ENCODE measurements at places on chromosomes 2 and 18.

DNA sequence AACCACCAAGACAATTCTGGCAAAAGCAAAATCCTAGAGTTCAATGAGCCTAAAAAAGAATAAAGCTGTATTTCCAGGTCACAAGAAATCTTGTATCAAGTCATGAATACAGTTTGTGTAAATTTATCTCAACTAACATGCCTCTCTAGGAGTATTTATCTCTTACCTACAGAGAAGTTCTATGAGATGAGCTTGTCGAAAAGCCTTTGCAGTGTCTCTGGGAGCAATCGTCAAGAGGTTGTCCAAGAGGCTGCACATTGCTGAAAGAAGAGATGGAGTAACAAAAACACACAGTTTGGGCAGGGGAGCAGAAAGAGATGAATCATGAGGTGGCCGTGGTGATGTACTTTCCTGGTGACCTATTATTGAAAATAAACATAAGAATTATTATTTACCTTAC is 112.0 kb upstream of the CD226 start:
- DNase-seq, result no peak

DNA sequence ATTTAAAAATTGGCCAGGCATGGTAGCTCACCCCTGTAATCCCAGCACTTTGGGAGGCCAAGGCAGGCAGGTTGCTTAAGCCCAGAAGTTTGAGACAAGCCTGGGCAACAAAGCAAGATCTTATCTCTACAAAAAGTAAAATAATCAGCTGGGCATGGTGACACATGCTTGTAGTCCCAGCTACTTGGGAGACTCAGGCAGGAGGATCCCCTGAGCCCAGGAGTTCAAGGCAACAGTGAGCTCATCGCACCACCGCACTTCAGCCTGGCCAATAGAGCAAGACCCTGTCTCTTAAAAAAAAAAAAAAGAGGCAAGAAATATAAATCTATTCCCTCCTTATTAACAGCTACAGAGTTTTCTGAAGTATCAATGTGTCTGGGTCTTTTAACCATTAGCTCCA is 51.9 kb downstream of the ESCO1 start:
- no peak for DNase-seq

DNA sequence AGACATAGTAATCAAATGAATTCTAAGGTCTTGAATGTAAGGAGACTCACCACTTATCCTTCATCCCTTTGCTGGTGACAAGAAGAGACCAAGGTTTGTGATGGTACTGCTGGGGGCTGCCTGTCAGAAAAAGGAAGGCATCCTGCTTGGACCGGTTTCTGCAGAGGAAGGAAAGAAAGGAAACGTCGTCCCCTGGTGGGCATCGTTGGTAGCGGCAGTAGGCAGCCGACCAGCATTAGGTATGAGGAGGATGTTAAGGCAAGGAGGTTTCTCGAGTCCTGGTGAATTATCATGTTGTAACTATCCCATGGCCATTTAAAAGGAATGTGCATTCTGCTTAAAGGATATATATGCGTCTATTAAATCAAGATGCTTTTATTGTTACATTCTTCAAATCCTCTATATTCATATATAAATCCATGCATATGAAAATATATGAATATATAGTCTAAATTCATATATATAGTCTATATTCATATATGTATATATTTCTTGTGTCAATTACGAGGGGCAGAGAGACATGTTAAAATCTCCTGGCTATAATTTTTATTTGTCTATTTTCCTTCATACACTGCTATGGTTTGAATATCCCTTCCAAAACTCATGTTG is 94.4 kb upstream of the TGFA start:
- peak; percentile 88 for DNase-seq

- DNase-seq, result no peak
Observed at GRCh38 chr2:50564766-50565165, 467.2 kb downstream of the NRXN1 start.

GRCh38 chr18:66825347-66825746 is 221.5 kb upstream of the CDH19 start:
- no peak for DNase-seq

DNA sequence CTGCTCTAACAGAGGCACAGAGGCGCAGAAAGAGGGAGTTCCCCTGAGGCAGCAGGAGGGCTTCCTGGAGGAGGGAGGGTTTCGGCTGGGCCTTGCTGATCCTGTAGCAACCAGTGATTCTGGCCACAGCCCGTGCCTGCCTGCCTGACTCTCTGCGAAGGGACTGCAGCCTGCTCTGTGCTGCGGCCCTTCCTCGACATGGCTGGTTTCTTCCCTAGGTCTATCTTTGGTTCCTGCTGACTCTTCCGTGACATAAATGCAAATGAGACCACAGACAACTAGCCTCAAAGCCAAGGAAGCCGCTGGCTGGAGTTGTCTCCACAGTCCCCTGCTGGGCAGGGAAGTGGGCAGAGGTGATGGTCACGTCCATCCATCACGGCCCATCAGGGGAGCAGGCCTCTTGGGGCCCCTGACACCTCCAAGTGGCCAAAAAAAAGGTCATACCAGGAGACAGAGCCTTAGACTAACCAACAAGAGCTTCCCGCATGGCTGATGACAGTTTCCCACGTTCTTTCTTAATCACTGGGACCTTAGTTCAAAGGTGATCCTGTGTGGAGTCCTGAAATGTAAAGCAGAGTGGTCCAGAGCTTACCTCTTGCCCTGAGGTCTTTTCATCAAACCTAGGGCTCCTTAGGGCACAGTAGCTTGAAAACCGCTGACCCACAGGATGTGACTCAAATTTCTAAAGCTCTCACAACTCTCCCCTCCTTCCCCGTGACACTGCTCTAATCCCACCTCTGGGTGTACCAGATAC is 55.3 kb downstream of the HS1BP3 start:
- DNase-seq, result no peak

DNA sequence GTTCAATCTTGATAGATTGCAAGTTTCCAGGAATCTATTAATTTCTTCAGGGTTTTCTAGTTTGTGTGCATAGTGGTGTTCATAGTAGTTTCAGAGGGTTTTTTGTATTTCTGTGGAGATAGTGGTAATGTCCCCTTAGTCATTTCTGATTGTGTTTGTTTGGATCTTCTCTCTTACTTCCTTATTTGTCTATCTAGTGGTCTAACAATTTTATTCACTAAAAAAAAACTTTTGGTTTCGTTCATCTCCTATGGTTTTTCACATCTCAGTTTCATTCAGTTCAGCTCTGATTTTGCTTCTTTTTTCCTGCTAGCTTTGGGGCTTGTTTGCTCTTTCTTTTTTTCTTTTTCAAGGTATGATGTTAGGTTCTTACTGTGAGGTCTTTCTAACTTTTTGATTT is 94.5 kb downstream of the SNTG2 start:
- DNase-seq, result no peak

- DNase-seq, result no peak
Observed at GRCh38 chr18:32695534-32695933, 77.3 kb downstream of the KLHL14 start.

DNA sequence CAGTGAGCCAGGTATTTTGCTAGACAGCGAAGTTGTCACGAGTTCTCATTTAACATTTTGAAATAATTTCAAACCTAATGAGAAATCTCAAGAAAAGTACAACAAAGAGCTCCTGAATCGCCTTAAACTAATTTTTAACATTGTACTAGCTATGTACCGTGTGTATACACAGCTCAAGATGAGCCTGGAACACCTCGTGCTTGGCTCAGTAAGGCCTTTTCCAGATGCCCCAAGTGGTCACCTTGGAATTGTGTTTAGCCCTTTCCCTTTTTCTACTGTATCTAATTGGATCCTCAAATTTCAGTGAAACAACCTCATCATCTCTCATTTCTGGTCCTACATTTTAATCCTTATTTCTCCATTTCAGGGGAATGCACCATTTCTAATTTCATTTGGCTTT is 7.2 kb downstream of the PTPN4 start:
- no peak for DNase-seq

DNA sequence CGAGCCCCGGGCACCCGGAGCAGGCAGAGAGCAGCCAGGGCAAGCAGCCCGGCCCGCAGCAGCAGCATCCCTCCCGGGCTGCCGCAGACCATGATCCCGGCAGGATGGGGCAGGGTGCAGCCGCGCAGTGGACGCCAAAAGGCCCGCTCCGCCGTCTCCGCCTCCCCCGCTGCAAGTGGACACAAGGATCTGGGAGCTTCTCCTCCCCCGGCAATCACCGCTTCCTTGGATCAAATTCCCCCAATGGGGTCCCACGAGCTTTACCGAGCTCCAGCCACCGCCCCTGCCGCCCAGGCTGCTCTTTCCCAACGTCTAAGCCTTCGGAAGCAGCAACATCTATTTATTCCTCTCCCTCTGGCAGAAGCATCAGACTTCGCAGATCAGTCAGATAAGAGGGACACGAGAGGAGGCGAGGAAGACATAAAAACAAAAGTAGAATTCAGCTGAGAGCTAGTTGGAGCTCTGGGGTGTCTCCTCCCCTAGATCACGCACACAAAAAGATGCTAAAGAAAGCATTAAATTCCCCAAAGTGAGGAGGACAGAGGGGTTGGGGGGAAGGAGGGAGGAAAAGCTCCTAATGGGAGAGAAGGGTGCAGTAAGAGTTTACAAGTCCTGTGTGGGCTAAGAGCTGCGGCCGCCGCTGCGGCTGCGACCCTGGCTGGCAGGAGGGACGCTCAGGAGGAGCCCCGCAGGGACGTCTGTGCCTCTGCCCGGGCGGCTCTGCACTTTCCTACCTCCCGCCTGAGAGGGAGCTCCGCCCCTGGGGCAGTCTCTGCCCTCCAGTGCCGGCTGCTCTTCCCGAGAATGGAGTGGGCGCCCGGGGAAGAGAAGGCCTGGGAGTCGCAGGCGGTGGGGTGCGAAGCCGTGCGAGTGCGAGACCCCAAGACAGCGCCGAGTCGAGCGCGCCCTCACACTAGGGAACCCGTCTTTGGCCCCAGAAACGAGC is at the start of gene FRZB:
Gene FRZB, minus strand, starts transcription at position 177 of the 946 bp plus-strand sequence. Its CDS starts 85 bp downstream, at position 92.
- peak; percentile 62 for DNase-seq
